HT1080 (cell line): ENCODE measurements at places on chromosomes 3 and 15. TPM values are rescaled to one million over a fixed set of nuclear protein-coding genes. Genes with fewer than 3 reads are reported as not detected.

DNA sequence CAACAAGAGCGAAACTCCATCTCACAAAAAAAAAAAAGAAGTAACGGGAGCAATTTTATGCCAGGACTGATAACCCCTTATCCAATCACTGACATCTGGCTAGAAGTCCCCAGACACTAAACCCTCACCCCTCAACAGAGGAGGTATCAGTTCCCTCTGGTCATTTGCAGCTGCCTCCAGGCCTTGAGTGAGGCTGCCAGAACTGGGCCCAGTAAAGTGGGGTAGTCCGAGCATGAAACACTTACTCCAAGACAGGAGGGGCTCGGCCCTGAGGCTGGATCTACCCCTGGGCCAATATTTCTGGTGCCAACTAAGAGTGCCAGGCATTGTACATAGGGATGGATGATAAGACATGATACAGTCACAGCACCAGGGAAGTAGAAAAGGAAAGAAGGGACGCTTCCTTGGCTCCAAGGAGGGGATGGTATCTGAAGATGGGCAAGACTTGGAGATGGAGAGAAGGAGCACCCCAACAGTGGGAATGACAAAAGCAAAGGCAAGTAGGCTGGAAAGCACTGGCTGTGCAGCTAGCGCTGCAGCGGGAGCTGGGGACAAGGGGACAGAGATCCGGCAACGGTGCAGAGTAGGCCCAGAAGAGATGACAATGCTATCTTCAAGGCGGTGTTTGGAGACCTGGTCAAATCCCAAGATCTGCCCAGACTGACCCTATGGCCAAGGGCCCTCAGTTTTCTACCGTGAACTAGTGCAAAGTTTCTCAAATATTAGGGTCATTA, 2.2 kb downstream of the XXYLT1 start:
- DNase-seq = no peak

- no peak for DNase-seq
These were observed 53.0 kb downstream of the PLSCR2 start for GRCh38 chr3:146416366-146416765.

Gene GHSR
- not detected in 2 replicates for total RNA-seq

Gene CACNA1D
- total RNA-seq = not detected in 2 replicates

- DNase-seq = no peak
These were observed 61.8 kb upstream of the CMSS1 start for GRCh38 chr3:99755831-99756230.

- DNase-seq = no peak
These were observed 368.7 kb upstream of the PROK2 start for GRCh38 chr3:72153477-72154314.

DNA sequence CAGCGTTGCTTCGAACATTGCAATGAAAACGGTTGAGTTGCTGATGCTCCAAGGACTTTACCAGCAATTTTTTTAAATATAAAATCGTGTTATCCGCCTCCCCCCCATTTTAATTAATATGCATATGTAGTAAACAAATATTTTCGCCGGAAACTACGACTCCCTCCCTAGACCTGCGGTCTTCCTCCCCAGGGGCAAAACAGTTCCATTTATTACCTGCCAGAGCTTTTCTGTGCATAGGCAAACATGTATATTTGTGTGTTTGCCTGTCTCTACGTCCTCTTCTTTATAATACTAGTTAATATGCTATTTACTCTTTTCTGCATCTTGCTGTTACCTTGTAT, 593 bp upstream of the RSL24D1 start:
- no peak for DNase-seq

DNA sequence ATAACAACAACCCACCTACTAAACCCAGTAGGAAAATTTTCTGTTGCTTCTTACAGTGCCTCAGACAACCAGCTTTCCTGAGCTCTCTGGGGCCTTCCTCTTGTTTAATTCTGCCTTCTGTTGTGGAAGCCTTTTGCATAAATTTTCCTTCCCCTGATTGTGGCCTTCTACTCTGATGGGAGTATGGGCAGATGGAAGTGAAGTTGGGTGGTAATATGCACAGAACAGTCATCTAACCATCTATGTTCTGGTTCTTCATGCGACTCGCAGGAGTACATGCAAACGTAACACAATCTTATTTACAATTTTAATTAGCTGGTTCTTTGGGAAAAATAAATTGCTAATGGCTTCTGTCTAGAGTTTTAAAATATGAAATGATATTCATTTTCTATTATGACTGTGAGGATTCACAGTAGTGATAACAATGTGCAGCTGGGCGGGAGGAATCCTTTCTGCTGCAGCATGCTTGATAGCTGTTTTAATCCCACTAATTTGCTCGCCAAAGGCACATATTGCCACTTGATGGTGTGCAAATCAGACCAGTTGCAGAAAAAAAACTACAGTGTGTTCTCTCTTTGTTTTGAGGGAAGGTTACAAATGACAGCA, 311.5 kb upstream of the ROPN1 start:
- no peak for DNase-seq

Gene SIDT1
- 0.02 and 0.07 TPM in 2 replicates for total RNA-seq

GRCh38 chr3:52432225-52432624, 12.7 kb downstream of the SEMA3G start:
- no peak for DNase-seq

- DNase-seq = peak; percentile 88
These were observed 1.4 kb downstream of the PLEKHO2 start for GRCh38 chr15:64842986-64843561.

Gene RBP2
- not detected in 2 replicates for total RNA-seq

- DNase-seq = no peak
These were observed 3.0 kb downstream of the SPINT1 start for GRCh38 chr15:40846841-40847222.

DNA sequence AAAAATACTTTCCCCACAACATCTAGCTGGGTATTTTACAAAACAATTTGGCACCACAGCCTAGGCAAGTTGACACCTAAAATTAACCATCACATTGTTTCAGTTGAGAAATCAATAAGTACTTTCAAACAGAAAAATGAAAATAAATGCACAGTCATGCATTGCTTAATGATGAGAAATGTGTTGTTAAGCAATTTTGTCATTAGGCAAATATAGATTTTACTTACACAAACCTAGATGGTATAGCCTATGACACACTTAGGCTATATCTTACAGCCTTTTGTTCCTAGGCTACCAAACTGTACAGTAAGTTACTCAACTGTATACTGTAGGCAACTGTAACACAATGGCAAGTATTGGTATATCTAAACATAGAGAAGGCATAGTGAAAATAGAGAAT, 608.6 kb upstream of the BCHE start:
- no peak for DNase-seq

Gene LYZL4
- total RNA-seq = not detected in 2 replicates

DNA sequence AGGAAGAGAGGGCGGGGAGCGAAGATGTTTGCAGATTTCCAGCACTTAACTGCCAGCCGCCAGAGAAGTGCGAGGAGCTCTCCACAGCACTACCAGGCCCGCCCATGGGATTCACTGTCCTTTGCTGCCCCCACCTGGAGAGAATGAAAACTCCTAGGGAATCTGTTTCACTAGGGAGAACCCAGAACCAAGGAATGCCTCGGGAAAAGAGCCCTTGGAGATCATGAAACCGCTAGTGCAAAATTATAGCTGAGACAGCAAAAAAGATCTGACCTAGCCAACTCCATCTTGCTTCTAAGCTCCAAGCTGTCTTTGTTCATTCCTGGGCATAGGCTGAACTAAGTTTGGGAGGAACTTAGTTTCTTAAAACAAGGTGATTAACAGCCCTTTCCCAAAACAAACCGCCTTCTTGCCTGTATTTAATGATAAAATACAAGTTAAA, 82.6 kb upstream of the GCNT3 start:
- DNase-seq = peak; percentile 87

GRCh38 chr15:66934868-66935520, 130.4 kb upstream of the SMAD3 start:
- DNase-seq = no peak

GRCh38 chr15:90729261-90729660, 12.1 kb downstream of the BLM start:
- DNase-seq = no peak

Gene GRAMD1C
- total RNA-seq = 2.4 TPM in 2 replicates

GRCh38 chr3:103796068-103796467, 1361.3 kb downstream of the ZPLD1 start:
- DNase-seq = no peak

GRCh38 chr15:85785887-85786780, 8.6 kb downstream of the KLHL25 start:
- DNase-seq = peak; percentile 71

Gene ADAMTS7
- 0.23 and 0.96 TPM in 2 replicates for total RNA-seq

DNA sequence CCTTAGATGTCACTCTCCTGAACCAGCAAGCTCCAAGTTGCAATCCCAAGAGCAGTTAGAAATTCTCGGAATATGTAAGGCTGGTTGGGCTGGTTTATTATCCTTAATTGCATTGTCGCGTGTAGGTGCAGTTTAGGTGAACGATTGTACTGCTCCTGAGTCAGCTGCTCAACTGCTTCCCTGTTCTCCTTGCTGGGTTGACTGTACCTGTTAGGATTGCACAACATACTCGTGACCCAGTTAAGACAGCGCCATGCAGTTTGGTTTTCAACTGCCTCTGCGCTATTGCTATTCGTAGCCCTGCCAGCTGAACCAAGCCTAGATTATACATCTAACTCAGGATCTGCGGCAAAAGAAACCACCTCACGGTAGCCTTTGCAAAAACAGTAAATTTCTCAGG, 41.0 kb downstream of the BCL2L10 start:
- no peak for DNase-seq

- no peak for DNase-seq
These were observed 49.4 kb downstream of the CRYBG3 start for GRCh38 chr3:97871186-97871585.

DNA sequence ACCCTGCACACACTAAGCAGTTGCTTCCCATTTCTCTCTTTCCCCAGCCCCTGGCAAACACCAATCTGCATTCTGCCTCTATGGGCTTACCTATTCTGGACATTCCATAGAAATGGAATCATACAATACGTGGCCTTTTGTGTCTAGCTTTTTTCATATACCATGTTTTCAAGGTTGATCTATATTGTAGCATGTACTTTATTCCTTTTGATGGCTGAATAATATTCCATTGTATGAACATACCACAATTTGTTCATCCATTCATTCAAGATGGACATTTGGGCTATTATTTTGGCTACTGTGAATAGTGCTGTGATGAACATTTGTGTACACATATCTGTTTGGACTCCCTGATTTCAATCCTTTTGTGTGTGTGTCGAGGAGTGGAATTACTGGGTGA, 18.1 kb upstream of the ADAMTS9 start:
- DNase-seq = no peak

GRCh38 chr3:182491577-182491976, 301.7 kb upstream of the ATP11B start:
- DNase-seq = no peak

Gene B3GALNT1
- 6.2 and 9.1 TPM in 2 replicates for total RNA-seq

GRCh38 chr3:193207290-193208273, 33.4 kb upstream of the PLAAT1 start:
- DNase-seq = peak; percentile 47

- DNase-seq = no peak
These were observed 4.3 kb upstream of the RHCG start for GRCh38 chr15:89500397-89501270.

DNA sequence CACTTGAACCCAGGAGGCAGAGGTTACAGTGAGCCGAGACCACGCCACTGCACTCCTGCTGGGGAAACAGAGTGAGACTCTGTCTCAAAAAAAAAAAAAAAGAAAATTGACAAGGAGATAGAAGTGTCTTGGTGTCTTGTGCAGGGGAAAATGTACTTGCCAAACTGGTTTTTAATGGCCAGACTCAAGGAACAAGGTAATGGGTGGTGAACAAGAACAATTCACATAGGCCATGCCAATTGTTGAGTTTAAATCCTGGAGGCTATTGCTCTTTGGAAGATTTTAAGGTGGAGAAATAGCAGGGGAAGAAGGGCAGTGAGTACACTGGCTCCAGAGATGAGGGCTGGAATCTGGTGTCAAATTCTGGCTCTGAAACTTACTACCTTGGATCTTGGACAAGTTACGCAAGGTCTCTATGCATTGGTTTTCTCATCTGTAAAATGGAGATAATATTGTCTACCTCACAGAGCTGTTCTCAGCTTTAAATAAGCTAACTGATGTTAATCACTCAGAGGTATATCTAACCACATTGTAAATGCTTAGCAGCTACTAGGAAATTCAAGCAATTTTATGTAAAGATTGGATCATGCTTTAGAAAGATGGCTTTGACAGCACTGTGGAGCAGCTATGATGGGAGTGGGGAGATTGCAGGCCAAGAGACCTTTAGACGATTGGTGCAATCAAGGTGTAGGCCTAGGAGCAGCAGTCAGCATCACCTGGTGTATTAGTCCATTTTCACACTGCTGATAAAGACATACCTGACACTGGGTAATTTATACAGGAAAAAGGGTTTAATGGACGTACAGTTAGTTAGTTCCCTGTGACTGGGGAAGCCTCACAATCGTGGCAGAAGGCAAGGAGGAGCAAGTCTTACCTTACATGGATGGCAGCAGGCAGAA, 78.3 kb downstream of the B3GALNT1 start:
- DNase-seq = no peak

DNA sequence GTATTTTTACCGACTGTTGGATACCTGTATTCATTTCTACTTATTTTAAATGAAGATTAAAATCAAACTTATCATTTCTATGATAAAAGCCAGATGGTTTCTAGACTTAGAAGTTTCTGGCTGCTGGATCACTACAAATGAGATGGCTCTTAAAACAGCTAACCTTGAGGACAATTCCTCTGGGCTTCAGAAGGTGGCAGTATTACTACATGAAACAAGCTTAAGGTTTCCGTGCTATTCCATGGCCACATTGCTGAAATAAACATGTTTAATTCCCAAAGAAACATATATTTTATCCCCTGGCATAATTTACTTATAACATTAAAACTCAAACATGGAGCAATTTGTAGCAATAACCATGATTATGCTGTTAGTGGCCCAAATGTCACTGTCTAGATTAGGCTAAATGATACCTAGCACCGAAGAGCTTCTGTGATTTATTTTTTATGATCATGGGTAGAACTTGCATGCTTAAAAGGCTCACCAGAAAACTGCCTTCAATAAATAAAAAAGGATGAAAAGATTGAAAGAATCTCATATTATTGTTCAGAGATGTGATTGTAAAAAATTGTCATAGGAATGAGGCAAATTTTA, 204.0 kb upstream of the NANOGP8 start:
- peak; percentile 41 for DNase-seq

Gene CLEC3B
- total RNA-seq = not detected in 2 replicates

- DNase-seq = peak; percentile 71
These were observed 25.2 kb downstream of the WNT5A start for GRCh38 chr3:55461896-55462295.

- DNase-seq = peak; percentile 44
These were observed 21.2 kb downstream of the NGRN start for GRCh38 chr15:90286678-90287077.

GRCh38 chr15:63998489-63998888, 47.8 kb downstream of the DAPK2 start:
- DNase-seq = no peak

- DNase-seq = peak; percentile 94
These were observed 94.7 kb upstream of the TGFBR2 start for GRCh38 chr3:30511524-30512251.

GRCh38 chr3:119759962-119760361, 21.9 kb upstream of the NR1I2 start:
- no peak for DNase-seq

DNA sequence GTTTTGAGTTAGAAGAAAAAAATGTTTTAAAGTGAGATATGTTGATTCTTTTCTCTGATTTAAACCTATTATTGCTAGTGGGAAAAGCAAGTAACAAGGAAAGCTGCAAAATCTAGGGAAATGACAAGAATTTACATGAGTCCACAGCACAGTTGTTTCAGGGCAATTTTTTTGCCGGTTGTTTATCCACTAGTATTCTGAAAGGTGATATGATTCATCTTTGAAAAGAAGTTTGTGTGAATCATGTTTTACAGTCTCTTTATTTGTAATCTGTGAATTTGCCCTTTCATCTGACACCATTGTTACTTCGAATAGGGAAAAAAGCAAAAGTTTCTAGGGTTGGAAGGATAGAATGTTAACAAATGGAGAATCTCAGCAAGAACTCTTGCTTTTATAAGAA, 894.7 kb downstream of the OTOL1 start:
- peak; percentile 75 for DNase-seq

Gene MTMR10
- total RNA-seq = 11.7 and 12.6 TPM in 2 replicates
